ENCODE measurements at places on chromosomes 3 and 15.

DNA sequence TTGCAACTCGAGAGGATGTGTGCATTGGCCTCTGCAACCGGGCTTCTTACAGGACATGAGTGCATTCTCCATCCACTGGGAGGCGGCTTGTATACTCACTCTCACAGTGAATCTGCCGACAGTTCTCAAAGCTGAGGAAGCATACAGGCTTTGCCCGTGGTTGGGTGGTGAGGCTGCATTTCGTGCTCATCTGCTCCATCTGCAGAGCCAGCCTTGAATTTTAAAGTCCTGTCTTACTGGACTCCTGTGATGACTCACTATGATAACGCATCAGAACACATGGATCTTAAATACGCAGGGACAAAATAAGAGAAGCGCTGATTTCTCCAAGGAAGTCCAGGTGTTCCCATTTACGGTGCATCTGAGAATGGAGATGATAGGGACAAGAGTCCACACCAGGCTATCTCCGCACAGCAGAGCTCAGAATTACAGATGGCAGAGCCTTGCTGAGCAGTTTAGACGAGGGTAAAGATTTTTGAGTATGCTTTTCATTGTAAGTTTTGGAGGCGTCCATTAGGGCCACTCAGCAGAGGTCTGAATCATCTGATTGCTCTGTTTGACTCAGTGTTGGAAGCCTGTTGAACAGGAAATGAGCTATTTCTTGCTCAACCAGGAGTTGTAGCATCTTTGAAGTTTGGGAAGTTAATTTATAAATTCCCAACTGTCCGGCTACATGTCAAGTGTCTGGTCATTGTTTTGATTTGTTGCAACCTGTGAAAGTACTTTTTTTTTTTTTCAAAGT lies 87.1 kb downstream of the GABRG3 start:
- DNase-seq, result no peak

- no peak for DNase-seq
These were observed 786.2 kb downstream of the AGBL1 start for GRCh38 chr15:86865920-86866319.

GRCh38 chr3:81997390-81997789 lies 235.9 kb upstream of the GBE1 start:
- no peak for DNase-seq

DNA sequence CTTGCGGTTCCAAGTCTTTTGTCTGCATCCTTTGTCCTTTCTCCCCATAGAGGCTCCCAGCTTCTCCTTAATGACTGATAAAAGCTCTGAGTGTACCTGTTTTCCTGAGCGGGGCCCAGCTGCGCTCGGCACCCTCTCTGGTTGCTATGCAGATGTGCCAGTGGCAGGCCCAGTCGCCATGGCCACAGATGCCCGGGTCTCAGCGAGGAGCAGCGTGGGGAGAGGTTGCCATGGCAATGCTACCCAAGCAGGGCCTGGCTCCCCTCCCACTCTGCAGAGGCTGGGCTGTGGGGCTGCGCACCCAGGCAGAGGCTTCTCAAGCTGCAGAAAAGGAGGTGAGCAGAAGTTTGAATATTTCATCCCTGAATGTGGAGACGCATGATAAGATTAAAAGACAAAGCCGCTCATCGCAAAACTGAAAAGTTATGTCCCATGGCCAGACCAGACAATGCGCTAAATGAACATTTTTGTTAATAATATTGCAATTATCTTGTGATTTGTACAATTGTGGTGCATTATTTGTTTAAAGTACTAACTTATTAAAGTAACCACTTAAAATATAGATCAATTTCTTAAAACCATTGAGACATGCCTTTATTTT lies 66.1 kb downstream of the TPRA1 start:
- peak; percentile 64 for DNase-seq

GRCh38 chr3:96202181-96202580 lies 612.2 kb upstream of the EPHA6 start:
- no peak for DNase-seq

GRCh38 chr3:53083949-53084309 lies 38.1 kb upstream of the SFMBT1 start:
- DNase-seq, result no peak

DNA sequence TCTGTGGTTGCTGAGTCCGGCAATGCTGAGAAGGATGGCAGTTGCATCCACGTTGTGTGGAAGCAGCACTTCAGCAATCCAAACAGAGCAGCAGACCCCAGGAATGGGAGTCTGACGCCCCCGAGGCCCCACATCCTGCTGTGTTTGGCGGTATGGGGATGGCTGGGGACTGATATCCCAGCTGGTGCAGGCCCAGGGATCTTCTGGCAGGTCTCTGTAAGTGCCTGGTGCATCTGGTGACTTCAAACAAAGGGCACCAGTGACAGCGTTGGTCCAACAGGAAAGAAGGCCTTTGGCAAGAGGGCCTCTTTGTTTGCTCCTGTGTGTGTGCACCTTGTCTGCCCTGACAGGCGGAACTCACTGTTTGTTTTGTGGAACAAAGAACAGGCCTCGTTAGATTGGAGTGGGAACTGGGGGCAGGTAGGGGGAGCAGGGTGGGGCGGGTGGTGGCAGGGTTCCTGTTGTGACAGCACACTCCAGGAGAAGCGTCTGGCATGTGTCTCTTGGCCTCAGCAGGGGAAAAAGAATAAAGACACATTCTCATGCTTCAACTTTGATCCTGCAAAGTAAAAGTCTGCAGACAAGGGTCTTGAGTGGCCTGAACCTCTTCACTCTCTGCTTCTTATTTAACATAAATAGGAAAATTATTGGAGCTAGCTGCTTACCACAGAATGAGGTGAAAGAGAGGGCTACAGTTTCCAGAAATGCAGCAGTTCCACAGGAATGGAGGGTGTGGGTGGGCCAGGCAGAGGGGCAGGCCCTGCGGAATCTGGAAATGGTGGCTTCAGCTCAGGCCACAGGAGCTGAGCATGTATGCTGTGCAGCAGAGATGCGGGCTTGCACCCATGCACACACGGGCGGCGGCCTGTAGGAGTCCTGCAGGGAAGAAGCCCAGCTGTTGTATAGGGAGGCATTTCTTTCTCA lies 94.5 kb upstream of the MYZAP start:
- peak; percentile 93 for DNase-seq

- DNase-seq, result no peak
These were observed 33.0 kb downstream of the NME9 start for GRCh38 chr3:138296639-138297038.

GRCh38 chr3:52149021-52149420 lies 5.2 kb downstream of the POC1A start:
- no peak for DNase-seq

- no peak for DNase-seq
These were observed 248.1 kb downstream of the KLF13 start for GRCh38 chr15:31574766-31575165.

GRCh38 chr15:51688863-51689262 lies 7.6 kb downstream of the SCG3 start:
- no peak for DNase-seq

DNA sequence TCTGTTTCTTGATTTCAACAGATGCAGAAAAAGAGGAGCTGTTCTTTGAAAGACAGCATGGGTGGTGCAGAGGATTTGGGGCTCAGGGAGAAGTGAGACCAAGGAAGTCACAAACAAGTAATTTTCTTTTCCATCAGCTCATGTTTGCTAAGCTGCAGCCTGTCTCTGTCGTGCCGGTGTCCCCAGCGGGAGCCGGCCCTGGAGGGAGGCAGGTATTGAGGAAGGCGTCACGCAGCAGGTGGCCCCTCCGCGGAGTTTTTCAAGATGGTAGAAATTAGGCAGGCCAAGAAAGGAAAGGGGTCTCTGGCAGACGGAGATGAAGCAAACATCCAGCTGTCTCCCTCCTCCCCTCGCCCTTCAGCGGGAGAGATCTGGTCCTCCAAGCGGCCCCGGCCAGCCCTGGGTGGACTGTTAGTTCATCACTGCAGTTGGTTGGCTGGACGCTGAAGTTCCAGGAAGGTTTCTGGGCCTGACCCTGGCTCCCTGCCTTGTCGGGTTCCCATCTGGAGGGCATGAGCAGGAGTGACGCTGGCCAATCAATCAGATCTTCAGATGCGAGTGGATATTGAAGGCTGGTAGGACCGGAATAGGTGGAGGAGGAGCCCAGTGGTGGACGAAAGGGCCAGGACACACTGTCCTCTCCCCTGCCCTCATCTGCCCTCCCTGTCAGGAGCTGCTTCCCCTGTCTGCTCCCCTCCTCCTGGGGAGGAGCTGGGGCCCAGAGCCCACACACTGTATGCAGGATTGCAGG lies 27.7 kb upstream of the MUC4 start:
- peak; percentile 60 for DNase-seq

- peak; percentile 61 for DNase-seq
These were observed 85.5 kb upstream of the FGF12 start for GRCh38 chr3:192812743-192813383.

- DNase-seq, result no peak
These were observed 1.7 kb downstream of the PRTG start for GRCh38 chr15:55740981-55741832.

DNA sequence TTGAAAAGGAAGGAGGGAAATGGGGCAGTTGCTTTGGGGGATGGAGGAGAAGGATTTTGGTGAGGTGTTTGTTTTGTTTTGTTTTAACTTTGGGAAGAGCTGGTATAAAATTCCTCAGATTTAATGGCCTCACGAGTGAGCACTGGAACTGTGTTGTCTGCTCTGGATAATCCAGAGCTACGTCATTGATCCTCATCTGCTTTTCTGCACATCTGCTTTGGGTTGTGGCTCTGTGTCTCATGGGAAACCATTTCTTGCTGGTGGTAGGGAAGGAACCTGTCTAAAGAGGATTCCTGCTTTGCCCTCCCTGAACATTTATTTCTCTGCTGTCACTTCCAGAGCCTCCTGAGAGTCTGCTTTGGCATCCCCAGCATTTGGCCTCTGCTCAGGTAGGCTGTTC lies 3.1 kb downstream of the SNRK start:
- DNase-seq, result no peak

DNA sequence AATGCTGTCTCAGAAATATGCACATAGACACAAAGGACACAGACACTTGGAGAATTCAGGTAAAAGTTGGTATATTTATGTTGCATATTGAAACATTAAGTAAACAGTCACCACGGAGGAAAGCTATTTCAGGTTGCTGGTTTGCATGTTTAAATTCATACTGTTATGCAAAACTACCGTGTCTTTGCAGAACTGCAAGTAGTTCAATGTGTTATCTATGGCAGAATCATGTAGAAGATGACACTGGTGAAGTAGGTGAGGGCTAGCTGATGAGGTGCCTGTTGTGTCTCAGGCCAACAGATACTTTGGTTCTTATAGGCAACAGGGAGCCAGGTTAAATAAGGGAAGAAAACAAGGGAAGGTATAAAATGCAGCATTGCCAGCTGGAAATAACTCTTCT lies 511.3 kb downstream of the DIPK2A start:
- no peak for DNase-seq

- no peak for DNase-seq
These were observed 5.1 kb downstream of the ACAA1 start for GRCh38 chr3:38131621-38132369.

DNA sequence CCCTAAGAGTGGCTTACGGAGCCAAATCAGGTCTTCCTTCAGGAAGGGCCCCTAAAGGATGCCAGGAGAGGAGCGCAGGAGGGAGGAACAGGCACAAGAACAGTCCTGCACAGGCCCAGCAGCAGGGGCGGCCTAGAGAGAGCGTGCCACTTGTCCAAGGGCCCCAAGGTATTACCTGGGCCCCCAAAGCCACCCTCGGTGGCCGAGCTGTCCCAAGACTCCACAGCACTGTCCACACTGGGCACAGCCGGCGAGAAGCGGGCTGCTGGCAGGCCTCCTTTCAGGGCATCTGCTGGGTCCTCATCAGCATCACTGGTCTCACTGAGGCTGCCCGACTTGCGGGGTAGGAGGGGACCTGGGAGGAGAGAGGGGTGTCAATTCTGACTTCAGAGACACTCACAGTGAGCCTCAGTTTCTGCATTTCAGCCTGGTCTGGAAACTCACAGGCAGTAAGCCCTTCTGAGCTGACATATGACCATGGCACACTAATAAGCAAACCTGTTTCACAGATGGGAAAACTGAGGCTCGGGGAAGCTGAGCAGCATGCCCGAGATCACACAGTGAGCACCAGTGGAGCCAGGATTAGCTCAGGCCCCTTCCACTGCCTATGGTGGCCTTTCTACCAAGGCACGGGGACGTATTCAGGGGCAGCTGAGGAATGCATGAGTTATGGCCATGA lies 33.4 kb downstream of the GRIP2 start:
- no peak for DNase-seq

GRCh38 chr3:188327433-188327832 lies 173.5 kb downstream of the LPP start:
- no peak for DNase-seq

DNA sequence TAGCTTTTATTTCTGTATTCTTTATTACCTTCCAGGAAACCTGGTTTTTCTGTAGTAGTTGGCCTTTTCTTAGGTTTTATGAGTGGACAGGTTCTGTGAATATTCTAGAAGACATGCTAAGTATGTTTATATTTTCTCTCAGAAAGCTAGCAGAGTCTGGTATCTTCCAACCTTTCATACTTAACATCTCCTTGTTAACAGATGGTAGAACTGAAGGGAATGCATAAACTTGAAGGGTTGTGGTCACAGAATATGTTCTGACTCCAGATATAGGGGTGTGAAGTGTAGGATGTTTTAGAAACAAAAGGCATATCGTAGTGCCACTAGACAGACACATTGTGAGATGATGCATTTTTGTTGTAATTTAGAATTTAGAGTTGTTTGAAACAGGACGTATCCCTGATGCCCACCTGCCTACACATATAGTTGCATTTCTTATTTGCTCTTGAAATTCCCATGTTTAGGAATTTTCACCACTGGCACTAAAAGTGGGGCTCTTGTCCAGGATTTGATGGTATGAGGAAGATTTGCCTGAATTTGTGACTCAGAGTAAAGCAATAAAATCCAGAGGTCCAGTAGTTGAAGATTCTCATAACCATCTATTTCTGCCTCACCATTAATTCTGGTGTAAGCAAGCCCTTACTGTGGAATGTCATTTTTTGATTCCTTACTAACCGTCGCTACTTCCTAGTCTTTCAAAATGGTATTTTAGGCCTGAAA lies 274.5 kb downstream of the FEZF2 start:
- no peak for DNase-seq

DNA sequence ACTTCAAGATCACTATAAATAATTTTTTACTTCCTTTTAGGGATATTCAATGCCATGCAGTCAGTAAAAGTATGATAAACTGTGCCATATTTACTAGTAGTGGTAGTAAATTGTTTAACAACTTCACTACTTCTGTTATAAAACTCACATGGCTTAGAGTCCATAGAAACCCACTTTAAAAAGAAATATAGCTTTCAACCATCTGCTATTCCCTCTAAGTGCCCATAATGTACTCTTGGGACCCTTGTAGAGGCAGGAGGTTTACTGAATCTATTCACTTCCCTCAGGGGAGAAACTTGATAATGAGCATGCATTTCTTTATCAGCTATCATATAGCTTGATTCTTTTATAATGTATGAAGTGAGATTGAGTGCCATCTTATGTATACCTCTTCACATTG lies 1448.4 kb upstream of the ALCAM start:
- no peak for DNase-seq

- DNase-seq, result no peak
These were observed 127.0 kb downstream of the TFDP2 start for GRCh38 chr3:142022381-142022780.

GRCh38 chr3:9135930-9136525 lies 113.4 kb downstream of the SRGAP3 start:
- no peak for DNase-seq

GRCh38 chr15:69253156-69253555 lies 45.6 kb upstream of the PAQR5 start:
- peak; percentile 18 for DNase-seq

Data from NCI-H774 (cell line).